ENCODE measurements at places on chromosomes 16 and 17. TPM values are rescaled to one million over a fixed set of nuclear protein-coding genes. Genes with fewer than 3 reads are reported as not detected.

DNA sequence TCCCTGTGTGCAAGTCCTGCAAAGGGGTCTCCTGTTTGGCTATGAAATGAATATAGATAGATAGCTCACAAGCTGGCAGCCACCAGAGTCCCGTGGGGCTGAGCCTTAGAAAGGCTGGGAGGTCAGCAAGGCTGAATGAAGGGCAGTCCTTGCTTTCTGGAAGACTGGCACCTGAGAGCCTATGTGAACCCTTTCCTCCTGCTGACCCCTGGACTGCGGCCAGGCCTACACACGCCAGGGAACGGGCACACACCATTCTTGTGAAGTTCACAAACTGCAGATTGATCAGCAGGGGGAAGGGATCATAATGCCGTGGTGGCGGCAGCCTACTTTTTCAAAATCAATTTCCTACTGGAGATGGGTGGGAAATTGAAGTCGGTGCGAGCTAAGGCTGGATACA lies 985 bp upstream of the C17orf107 start:
- H3K27me3 ChIP-seq = peaks cover 4% of the 10 kb centered on the region
- peaks cover 2% of the 10 kb centered on the region for H3K36me3 ChIP-seq
- H3K27ac ChIP-seq = peak overlapping the region; percentile 54
- peak overlapping the region; percentile 33 for H3K4me3 ChIP-seq

Gene MT1M
- total RNA-seq = not detected

DNA sequence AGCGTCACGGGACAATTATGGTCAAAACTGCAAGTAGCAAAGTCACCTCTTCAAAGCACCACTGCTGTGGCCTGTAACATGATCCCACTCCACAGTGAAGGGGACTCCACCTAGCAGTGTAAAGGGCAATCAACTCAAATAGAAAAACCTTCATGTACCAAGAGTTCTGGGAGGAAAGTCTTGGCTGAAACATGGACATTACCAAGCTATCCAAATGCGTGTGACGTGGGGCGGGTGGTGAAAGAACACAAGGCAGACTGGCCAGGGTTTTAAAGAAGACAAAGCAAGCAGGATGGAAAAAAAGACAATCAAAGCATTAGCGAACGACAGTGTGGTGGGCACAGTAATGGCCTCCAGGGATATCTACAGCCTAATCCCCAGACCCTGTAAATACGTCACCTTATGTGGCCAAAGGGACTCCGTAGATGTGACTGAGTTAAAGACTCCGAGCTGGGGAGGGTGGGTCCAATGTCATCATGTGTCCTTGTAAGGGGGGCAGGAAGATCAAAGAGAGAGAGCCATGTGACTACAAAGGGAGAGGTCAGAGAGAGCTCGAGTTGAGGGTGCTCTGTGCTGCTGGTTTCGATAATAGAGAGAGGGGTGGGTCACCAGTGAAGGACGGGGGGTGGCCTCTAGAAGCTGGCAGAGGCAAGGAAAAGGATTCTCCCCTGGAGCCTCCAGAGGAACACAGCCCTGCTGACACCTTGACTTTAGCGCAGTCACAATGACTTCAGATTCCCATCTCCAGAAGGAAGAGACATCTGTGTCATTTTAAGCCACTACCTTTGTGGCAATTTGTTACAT lies 6.0 kb downstream of the HSDL1 start:
- H3K4me3 ChIP-seq = peak overlapping the region; percentile 11
- peaks cover 28% of the 10 kb centered on the region for H3K4me1 ChIP-seq
- DNase-seq = peak; percentile 72
- peaks cover 4% of the 10 kb centered on the region for H3K36me3 ChIP-seq

Gene CDH8
- not detected for total RNA-seq

GRCh38 chr16:68310437-68310773 lies 341 bp downstream of the SLC7A6OS start:
- H3K27me3 ChIP-seq = no peaks in the 10 kb centered on the region
- peaks cover 52% of the 10 kb centered on the region for H3K4me1 ChIP-seq
- H3K36me3 ChIP-seq = peaks cover 31% of the 10 kb centered on the region
- H3K4me3 ChIP-seq = peak overlapping the region; percentile 85
- DNase-seq = no peak

DNA sequence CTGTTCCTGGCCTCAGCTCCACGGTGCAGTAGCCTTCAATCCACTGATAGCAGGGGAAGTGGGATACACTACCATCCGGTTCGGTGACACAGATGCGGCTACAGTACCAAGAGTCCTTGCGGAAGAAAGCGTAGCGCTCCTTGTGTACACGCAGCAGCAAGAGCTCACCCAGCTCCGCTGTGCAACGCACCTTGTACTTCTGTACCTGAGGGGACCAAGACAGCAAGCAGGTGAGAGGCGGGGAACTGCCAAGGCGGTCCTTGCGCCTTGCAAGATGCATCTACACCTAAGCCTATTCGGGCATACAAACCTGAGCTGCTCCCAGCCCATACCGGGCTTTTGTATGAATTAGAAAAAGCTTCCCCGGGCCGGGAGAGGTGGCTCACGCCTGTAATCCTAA lies 1.5 kb downstream of the ALOXE3 start:
- H3K27ac ChIP-seq = no peak overlapping the region
- DNase-seq = no peak
- H3K4me3 ChIP-seq = no peak overlapping the region
- H3K27me3 ChIP-seq = peaks cover 58% of the 10 kb centered on the region
- no peaks in the 10 kb centered on the region for H3K36me3 ChIP-seq

GRCh38 chr17:19645734-19646201 lies 2.8 kb upstream of the ALDH3A2 start:
- peaks cover 34% of the 10 kb centered on the region for H3K27me3 ChIP-seq
- H3K4me3 ChIP-seq = no peak overlapping the region
- peak; percentile 75 for DNase-seq
- no peak overlapping the region for H3K27ac ChIP-seq

DNA sequence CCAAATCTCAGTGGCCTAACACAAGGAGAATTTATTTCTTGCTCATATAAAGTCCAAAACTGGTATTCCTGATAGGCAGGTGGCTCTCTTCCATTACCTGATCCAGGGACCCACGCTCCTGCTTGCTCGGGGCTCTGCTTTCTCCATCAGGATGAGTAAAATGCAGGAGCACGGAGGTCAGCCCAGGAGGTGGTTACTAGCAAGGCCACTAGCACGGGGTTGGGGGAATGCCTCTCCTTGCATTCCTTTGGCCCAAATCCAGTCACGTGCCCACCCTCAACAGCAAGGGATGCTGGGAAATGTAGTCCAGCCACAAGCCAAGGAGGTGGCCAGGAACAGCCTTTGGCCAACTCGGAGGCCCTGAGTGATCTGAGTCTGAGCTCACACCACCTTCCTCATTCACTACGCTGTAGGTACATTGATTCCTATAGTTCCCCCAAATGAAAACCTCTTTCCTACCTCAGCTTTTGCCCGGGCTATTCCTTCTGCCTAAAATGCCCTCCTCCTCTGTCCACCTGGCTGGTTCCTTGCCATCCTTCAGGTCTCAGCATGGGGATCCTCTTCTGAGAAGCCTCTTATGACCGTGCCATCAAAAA lies 38.3 kb upstream of the HAPSTR1 start:
- H3K4me3 ChIP-seq = no peak overlapping the region

- DNase-seq = peak; percentile 78
- no peak overlapping the region for H3K4me3 ChIP-seq
- no peaks in the 10 kb centered on the region for H3K27me3 ChIP-seq
- H3K27ac ChIP-seq = no peak overlapping the region
Observed at GRCh38 chr17:35947156-35947585, 3.7 kb upstream of the LYZL6 start.

DNA sequence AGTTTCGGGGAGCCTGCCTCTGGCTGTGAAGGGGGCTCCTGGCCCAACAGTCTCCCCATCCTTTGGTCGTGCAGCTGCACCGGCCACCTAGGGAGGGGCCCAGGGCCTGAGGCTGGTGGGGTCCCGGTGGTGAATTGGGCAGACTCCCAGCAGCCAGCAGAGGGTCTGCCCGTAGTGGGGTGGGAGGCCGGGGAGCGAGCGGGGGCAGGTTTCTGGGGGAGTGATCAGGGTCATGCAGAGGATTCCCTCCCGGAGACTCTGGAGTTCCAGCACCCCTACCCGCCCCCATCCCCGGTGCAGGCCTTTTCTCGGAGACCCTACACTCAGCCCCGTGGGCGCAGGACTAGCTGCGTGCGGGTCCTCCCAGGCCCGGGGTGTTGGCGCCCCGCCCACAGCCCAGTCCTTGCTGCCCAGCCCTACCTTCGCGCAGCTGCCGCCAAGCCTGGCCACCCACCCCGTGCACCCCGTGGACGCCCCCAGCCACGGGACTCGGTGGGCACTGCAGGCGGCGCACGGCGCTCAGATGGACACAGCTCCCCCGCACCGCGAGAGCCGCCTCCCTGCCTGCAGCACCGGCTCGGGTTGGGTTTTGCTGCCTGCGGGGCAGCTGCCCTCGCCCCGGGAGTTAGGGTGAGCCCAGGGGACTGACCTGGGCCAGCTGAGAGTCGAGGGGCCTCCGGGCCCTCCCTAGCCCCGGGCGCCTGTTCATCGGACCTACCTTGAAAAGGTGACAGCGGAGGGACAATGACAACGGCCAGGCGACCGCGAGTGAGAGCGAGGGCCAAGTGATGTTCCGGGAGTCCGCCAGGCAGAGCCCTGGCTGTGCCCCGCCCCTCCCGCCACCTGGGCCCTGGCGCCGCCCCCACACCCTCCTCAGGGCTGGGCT lies at the start of gene GNG13:
TSS of gene GNG13 (minus strand) at position 787 of the 886 bp plus-strand sequence. CDS start 1,657 bp downstream, outside the sequence.
- no peak for DNase-seq
- H3K36me3 ChIP-seq = peaks cover 6% of the 10 kb centered on the region
- H3K4me3 ChIP-seq = no peak within 1 kb of the TSS
- H3K27me3 ChIP-seq = peaks cover 10% of the 10 kb centered on the region
- H3K4me1 ChIP-seq = no peaks in the 10 kb centered on the region
- no peak within 1 kb of the TSS for H3K27ac ChIP-seq

GRCh38 chr17:72171703-72172667 lies 51.2 kb downstream of the SOX9 start:
- no peaks in the 10 kb centered on the region for H3K27me3 ChIP-seq
- no peak overlapping the region for H3K27ac ChIP-seq
- H3K36me3 ChIP-seq = no peaks in the 10 kb centered on the region
- no peak overlapping the region for H3K4me3 ChIP-seq

DNA sequence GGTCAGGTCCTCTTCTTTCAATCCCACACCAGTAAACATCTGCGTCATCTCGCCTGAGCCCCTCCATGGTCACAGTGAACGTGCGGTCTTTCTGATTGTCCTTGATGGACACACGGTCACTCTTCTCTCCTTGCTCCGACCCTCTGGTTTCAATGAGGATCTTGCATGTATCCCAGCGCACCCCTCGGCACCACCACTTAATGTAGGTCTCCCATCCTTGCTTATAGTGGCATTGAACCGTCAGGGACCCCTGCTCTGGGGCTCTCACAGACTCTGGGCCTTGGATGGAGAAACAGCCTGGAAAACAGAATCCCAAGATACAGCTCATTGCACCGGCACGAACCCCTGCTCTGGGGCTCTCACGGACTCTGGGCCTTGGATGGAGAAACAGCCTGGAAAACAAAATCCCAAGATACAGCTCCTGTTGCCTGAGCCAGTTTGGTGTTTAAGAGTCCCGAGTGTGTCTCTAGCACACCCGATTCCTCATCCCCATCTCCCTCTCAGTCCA lies 5.4 kb downstream of the CD300LB start:
- H3K36me3 ChIP-seq = no peaks in the 10 kb centered on the region
- H3K27me3 ChIP-seq = peaks cover 28% of the 10 kb centered on the region
- H3K27ac ChIP-seq = no peak overlapping the region
- H3K4me3 ChIP-seq = no peak overlapping the region
- H3K4me1 ChIP-seq = peaks cover 8% of the 10 kb centered on the region
- peak; percentile 31 for DNase-seq

Gene HOXB6
- 1.1 TPM for total RNA-seq

GRCh38 chr17:76493505-76494167 lies 7.6 kb downstream of the RHBDF2 start:
- peaks cover 62% of the 10 kb centered on the region for H3K4me1 ChIP-seq
- peak overlapping the region; percentile 73 for H3K4me3 ChIP-seq
- H3K36me3 ChIP-seq = peaks cover 1% of the 10 kb centered on the region
- peak; percentile 75 for DNase-seq
- peak overlapping the region; percentile 98 for H3K27ac ChIP-seq

GRCh38 chr16:3922241-3922640 lies 41.7 kb upstream of the CREBBP start:
- no peaks in the 10 kb centered on the region for H3K4me1 ChIP-seq
- peaks cover 3% of the 10 kb centered on the region for H3K36me3 ChIP-seq
- H3K27ac ChIP-seq = no peak overlapping the region

- H3K27ac ChIP-seq = no peak overlapping the region
- no peak for DNase-seq
- H3K27me3 ChIP-seq = peaks cover 17% of the 10 kb centered on the region
- no peak overlapping the region for H3K4me3 ChIP-seq
Observed at GRCh38 chr17:79698146-79698846, 32.4 kb upstream of the ENPP7 start.

DNA sequence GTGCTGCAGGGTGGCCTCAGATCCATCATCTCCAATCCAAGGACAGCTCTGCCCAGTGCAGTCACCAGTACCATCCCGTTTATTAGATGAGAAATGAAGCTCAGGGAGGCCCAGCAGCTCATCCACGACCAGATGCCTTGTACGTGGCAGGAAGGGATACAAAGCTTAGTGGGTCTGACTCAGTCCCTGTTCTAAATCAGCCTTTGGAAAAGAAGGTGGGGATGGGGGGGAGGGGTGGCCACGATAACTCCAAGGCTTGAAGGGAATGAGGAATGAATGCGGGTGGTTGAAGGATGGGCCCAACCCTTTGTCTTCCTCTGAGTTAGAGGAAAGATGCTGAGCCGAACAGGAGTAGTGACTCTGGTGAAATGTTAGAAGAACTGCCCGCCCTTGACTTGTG lies 25.8 kb downstream of the LLGL2 start:
- no peaks in the 10 kb centered on the region for H3K27me3 ChIP-seq
- H3K36me3 ChIP-seq = no peaks in the 10 kb centered on the region
- H3K4me1 ChIP-seq = peaks cover 4% of the 10 kb centered on the region
- H3K27ac ChIP-seq = no peak overlapping the region
- no peak overlapping the region for H3K4me3 ChIP-seq
- no peak for DNase-seq

DNA sequence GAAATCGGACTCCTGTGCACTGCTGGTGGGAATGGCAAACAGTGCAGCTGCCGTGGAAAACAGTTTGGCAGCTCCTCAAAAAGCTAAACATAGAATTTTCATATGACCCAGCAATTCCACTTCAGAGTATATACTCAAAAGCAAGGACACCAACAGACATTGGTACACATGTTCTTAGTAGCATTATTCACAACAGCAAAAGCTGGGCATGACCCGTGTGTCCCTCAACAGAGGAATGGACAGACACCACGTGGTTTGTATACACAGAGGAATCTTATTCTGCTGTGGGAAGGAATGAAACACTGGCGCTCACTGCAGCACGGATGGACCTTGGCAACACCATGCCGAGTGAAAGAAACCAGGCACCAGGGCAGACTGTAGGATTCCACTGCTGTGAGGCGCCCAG lies 16.0 kb downstream of the NPTX1 start:
- H3K27me3 ChIP-seq = peaks cover 37% of the 10 kb centered on the region
- DNase-seq = no peak
- peaks cover 31% of the 10 kb centered on the region for H3K4me1 ChIP-seq
- H3K27ac ChIP-seq = no peak overlapping the region

GRCh38 chr17:43640491-43641252 lies 21.1 kb downstream of the MEOX1 start:
- no peak overlapping the region for H3K4me3 ChIP-seq
- H3K36me3 ChIP-seq = no peaks in the 10 kb centered on the region
- H3K27me3 ChIP-seq = peaks cover 31% of the 10 kb centered on the region
- peaks cover 7% of the 10 kb centered on the region for H3K4me1 ChIP-seq
- no peak for DNase-seq

GRCh38 chr16:53089434-53090285 lies 34.9 kb downstream of the CHD9 start:
- peaks cover 5% of the 10 kb centered on the region for H3K36me3 ChIP-seq
- H3K4me1 ChIP-seq = peaks cover 40% of the 10 kb centered on the region
- no peak for DNase-seq
- H3K27ac ChIP-seq = peak overlapping the region; percentile 2
- H3K27me3 ChIP-seq = no peaks in the 10 kb centered on the region

Measured in activated CD8-positive, alpha-beta memory T cell treated with anti-CD3 and anti-CD28 coated beads, Interleukin-2, amount 10 ng/mL, durations not matched to agents 7 days and 5 days (primary cell).